Sigmoid colon (tissue), 7 donors: ENCODE measurements at places on chromosomes 2 and 18. TPM values are rescaled to one million over a fixed set of nuclear protein-coding genes. Genes with fewer than 3 reads are reported as not detected.

- no peaks in the 10 kb centered on the region for H3K27me3 ChIP-seq
- no peaks in the 10 kb centered on the region for H3K4me1 ChIP-seq
- H3K36me3 ChIP-seq: peaks cover 68% of the 10 kb centered on the region
- no peak for DNase-seq
- no peak overlapping the region for H3K27ac ChIP-seq
These were observed 253.2 kb downstream of the GLI2 start for GRCh38 chr2:120988700-120989511.

- H3K4me1 ChIP-seq: peaks cover 10% of the 10 kb centered on the region
- H3K27me3 ChIP-seq: no peaks in the 10 kb centered on the region
- DNase-seq: no peak
These were observed 67.9 kb downstream of the SLC9A4 start for GRCh38 chr2:102540882-102541281.

- no peaks in the 10 kb centered on the region for H3K27me3 ChIP-seq
- no peaks in the 10 kb centered on the region for H3K4me1 ChIP-seq
- no peak for DNase-seq
- no peaks in the 10 kb centered on the region for H3K36me3 ChIP-seq
- no peak overlapping the region for H3K27ac ChIP-seq
These were observed 306.1 kb downstream of the NOL4 start for GRCh38 chr18:33918571-33918970.

DNA sequence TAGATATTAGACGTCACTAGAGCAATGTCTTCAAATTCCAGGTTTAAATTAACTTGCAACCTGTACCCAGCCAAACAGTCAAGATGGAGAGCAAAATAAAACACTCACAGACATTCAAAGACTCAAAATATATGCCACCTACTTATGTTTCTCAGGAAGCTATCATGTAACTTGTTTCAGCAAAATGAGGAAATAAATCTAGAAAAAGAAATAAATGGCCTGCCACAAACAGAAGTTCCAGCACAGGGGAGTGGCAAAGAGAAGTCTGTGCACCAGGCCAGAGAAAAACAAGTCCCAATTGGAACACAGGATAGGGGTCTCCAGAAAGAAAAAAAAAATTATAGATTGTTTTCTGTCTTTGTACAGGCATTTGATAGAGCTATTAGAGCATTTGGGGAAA lies 96.7 kb downstream of the LRP2 start:
- no peaks in the 10 kb centered on the region for H3K4me1 ChIP-seq
- H3K4me3 ChIP-seq: no peak overlapping the region
- H3K36me3 ChIP-seq: no peaks in the 10 kb centered on the region
- H3K27me3 ChIP-seq: no peaks in the 10 kb centered on the region

- H3K4me1 ChIP-seq: no peaks in the 10 kb centered on the region
- H3K36me3 ChIP-seq: no peaks in the 10 kb centered on the region
- no peaks in the 10 kb centered on the region for H3K27me3 ChIP-seq
- DNase-seq: no peak
These were observed 1.7 kb downstream of the SP140 start for GRCh38 chr2:230227216-230227615.

DNA sequence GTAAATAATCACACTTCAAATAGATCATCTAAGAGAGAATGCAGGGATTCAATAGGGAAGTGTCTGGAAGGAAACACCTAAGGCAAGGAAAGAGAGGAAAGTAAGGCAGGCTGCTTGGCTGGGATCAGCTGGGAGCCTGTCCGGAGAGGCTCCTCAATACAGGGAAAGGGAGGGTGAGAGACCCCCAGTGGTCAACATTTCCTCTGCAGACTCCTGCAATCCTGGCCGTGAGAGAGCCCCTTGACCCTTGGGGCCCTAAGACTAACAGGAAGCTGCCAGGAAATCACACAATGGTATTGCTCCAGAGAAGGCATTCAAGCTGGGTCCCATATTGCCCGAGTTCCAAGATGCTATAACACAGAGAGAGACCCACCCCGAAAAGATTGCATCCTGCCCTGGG lies 549.4 kb downstream of the NYAP2 start:
- no peaks in the 10 kb centered on the region for H3K4me1 ChIP-seq
- H3K36me3 ChIP-seq: no peaks in the 10 kb centered on the region
- H3K27me3 ChIP-seq: no peaks in the 10 kb centered on the region
- H3K4me3 ChIP-seq: no peak overlapping the region

GRCh38 chr18:36176711-36177110 lies 10.6 kb upstream of the MOCOS start:
- no peak overlapping the region for H3K27ac ChIP-seq
- peaks cover 20% of the 10 kb centered on the region for H3K36me3 ChIP-seq
- no peak overlapping the region for H3K4me3 ChIP-seq
- H3K27me3 ChIP-seq: no peaks in the 10 kb centered on the region
- DNase-seq: no peak
- peaks cover 12% of the 10 kb centered on the region for H3K4me1 ChIP-seq

GRCh38 chr2:199431746-199432213 lies 26.0 kb downstream of the SATB2 start:
- no peak overlapping the region for H3K27ac ChIP-seq
- no peaks in the 10 kb centered on the region for H3K36me3 ChIP-seq
- no peak for DNase-seq
- no peaks in the 10 kb centered on the region for H3K4me1 ChIP-seq
- H3K4me3 ChIP-seq: no peak overlapping the region
- H3K27me3 ChIP-seq: no peaks in the 10 kb centered on the region

- H3K27ac ChIP-seq: no peak overlapping the region
- H3K36me3 ChIP-seq: no peaks in the 10 kb centered on the region
- DNase-seq: no peak
- H3K4me1 ChIP-seq: peaks cover 16% of the 10 kb centered on the region
These were observed 50.2 kb upstream of the MRPL33 start for GRCh38 chr2:27721335-27721734.

FAM110C gene
- not detected for total RNA-seq

SIX3 gene
- total RNA-seq: not detected

LRRC30 gene
- total RNA-seq: not detected

GPR45 gene
- total RNA-seq: not detected
